Stimulated activated CD4-positive, alpha-beta T cell treated with anti-CD3 and anti-CD28 coated beads, Interleukin-4, amount 100 ng/mL, for 1 hour (primary cell): ENCODE measurements at places on chromosomes 7 and 10.

DNA sequence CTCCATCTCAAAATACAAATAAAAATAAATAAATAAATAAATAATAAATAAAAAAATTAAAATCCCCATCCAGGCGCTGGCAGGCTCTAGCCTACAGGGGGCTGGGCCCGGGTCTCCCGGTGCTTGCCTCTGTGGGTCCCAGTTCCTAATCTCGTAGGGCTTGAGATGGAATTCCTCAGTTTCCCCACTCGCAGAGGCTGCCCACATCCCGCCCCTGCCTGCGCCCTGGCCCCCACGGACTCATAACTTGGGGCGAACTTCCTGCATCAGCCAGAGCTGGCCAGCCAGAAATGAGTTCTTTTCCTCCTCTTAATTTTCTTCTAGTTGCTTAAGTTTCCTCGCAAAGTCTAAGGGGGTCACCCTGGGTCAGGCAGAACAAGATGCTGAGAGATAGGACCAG is 22.0 kb upstream of the SRRM3 start:
- no peak for DNase-seq

- no peak for DNase-seq
These were observed 101.7 kb upstream of the SFMBT2 start for GRCh38 chr10:7512487-7512886.

- DNase-seq: no peak
These were observed at the start of gene SLC13A4 for GRCh38 chr7:135728136-135728669. Gene SLC13A4 (minus strand): TSS chr7:135728186. CDS start chr7:135727496, 690 bp downstream.

DNA sequence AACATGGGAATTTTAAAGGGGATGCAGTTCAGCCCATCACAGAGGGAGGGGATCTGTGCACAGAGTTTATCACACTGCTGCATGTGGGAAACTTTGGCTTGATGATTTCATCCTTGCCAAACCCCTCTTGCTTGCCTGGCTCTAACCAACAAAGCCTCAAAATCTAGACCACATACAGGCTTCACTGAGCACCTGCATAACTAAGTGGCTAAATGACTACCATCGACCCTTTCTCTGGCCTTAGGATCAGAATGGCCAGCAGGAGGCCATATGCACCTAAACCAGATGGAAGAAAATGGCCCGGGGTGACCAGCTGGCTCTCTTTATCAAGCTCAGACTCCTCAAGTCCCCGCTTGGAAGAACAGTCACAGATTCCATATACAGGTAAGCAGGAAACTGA is 15.6 kb upstream of the ZNF25 start:
- no peak for DNase-seq

DNA sequence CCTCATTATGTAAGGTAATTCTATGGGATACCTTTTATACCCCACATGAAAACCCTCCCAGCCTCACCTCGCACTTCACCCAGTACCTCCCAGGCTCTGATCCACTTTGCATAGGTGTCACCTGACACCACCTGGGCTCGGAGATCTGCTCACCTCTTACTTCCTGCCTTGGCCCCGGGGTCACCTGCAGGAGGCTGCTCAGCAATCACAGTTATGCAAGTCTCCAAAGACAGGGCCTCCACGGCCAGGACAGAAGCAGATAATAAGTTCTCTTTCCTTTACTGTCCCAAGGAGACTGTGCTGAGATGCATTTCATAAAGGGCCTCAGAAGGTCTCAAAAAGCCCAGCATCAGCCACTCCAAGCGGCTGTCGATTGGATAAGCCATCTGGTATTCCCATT is 112.4 kb upstream of the PPP2R2D start:
- no peak for DNase-seq

DNA sequence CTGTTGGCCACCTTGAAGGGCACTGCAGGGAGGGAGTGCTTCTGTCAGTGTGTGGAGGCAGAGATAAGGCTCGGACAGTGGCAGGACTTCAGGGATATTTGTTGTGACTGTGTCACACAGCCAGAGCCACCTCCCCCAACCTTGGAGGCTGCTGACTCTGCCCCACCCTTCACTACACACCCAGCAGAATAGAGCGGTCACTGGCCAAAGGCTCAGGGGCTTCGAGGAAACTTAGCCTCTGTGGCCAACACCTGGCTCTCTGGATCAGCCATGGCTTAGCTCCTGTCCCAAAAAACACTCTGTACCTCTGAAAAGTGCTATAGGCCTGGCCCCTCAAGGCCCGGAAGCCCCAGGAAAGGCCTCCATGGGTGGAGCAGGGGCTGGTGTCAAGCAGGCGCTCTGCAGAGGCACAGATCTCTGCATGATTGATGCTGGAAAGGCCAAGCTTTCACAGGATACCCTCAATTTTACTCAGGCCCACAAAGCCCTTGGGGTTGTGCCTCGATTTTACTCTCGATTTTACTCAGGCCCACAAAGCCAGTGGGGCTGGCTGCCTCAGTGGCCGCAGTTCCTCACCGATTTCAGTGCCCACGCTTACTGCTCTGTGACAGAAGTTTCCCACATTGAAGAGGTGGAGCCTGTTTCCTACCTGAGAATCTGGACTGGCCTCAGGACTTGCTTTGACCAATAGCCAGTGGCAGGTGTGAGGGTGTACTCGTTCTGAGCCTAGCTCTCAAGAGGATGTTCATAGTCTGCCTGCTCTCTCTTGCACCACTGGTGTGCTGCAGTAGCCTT is 113.2 kb upstream of the GPR26 start:
- DNase-seq: no peak

DNA sequence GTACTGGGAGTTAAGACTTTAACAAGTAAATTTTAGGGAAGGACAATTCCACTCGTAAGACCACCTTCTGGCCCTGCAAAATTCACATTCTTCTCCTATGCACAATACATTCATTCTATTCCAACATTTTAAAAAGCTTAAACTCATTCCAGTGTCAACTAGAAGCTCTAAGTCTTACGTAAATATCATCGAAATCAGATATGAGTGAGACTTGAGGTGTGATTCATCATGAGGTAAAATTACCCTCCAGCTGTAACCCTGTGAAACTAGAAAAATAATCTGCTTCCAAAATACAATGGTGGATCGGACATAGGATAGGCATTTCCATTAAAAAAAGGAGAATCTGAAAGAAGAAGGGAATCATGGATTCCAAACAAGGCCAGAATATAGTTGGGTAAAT is 370.3 kb downstream of the CDC14C start:
- DNase-seq: no peak

GRCh38 chr10:133537546-133538545 is 10.7 kb downstream of the CYP2E1 start:
- DNase-seq: no peak

- DNase-seq: no peak
These were observed 37.6 kb downstream of the TNPO3 start for GRCh38 chr7:129017264-129017663.

DNA sequence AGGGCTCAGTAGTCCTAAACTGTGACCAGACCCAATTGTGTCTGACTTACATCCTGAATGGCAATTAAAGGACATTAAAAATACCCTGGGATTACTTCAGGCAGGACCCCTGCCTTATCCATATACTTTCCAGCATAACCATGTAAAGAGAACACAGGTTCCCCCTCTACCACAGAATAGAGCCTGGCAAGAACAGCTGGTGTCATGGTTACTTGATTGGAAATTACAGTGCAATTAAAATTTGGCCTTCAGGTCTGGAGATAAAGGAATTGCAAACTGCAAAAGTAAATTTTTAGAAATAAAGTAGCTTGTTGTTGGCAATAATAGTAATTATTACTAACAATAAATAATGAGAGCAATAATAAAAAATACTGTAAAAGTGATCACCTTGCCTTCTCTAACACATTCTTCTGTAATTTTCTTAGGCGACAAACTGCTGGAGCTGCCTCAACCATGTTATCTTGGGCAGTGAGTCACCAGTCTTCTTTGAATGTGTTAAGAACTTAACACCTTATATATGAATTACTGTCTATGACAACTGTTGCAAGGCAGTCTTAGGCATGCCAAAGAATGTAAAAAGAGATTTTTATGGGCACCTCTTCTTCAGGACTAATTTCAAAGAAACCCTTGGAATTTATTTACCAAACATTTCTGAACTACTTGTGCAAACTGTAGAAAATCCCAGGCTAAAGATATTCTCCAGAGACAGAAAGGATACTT is 53.7 kb downstream of the HIBADH start:
- no peak for DNase-seq

DNA sequence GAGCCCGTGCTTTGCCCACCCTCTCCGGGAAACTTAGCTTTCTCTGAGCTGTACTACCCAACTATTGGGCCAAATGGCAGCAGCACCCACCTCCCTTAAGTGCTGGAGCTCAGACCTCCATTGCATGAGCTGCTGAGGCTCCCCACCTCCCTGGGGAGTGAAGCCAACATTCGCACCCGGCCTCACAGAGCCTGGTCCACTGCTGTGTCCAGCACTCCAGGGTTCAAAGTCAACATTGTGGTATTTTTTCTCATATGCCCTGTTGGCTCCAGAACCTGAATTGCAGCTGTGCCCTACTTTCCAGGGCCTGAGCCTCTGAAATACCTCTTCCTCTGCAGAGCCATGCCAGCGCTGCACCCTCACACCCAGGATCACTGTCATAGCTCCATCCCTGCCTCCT is 29.7 kb downstream of the ITGA8 start:
- DNase-seq: no peak

- no peak for DNase-seq
These were observed 88.5 kb downstream of the VTI1A start for GRCh38 chr10:112535531-112535951.

- DNase-seq: no peak
These were observed 338.8 kb downstream of the ELMO1 start for GRCh38 chr7:37109843-37110242.

DNA sequence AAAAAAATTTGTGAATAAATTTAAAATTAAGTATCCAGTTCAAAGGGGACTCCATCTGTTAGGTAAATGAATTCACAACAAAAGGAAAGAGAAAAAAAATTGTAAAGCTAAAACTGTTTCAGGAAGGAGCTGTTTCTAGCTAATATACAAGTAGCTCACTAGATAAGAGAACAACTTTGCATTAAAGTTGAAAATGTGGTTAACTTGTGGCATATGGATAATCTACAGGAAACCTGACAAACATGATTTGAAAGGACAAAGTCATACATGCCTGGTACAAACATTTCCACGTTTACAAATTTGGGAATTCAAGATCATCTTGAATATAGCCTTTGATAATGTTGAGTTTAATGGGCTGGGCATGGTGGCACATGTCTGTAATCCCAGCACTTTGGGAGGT is 8.9 kb downstream of the NT5C3A start:
- DNase-seq: no peak

DNA sequence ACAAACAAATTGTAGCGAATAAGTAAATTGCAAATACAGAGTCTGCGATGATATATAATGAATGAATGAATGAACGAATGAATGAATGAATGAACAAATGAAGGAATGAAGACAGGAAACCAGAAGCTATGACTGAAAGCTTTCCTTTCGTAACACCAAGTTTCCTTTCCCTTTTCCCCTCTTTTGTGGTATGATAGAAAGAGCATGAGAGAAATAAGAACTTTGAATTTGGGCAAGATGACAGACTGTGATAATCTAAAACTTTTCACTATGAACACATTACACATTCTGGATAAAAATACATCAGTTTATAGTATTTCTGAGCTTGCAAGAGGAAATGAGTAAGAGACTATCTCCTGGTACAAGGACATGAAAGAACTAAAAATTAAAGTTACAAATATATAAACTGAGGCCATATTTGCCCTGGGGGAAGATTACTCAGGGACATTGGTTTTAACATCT is 8.4 kb upstream of the UCN3 start:
- no peak for DNase-seq

DNA sequence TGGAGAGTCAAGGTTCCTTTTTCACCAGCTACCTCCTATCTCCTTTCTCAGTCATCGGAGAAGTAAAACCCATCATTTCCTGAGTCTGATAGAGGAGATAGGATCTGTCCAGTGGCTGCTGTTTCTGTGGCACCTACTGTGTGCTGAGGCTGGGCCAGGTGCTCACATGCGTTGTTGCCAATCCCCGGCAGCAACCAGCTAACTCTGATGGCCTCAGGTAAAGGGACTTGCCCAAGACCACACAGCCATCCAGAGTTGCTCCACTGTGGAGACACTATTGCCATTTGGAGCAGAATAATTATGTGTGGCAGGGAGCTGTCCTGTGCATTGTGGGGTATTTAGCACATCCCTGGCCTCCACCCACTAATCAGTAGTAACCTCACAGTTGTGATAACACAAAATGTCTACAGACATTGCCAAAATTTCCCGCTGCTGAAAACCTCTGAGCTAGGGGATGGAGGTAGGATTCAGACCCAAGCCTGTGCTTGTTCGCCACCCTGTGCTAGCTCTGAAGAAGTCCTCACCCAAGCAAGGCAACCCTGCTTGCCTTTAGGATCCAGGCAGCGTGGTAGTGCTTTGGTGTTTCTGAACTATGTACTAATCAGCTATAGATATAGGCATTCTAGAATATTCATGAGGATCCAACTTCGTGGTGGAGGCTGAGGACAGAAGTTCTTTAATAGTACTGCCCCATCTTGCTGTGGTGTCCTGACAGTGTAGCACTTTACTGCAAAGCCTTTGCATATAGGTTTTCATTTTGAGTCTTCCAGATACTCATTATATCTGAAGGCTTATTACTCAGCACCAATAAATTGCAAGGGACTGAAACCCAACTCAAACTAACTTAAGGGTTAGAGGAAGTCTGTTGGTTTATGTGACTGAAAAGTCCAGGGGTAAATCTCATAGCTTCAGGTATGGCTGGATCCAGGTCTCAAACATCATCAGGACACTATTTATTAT is 164.6 kb downstream of the GRK5 start:
- DNase-seq: no peak

DNA sequence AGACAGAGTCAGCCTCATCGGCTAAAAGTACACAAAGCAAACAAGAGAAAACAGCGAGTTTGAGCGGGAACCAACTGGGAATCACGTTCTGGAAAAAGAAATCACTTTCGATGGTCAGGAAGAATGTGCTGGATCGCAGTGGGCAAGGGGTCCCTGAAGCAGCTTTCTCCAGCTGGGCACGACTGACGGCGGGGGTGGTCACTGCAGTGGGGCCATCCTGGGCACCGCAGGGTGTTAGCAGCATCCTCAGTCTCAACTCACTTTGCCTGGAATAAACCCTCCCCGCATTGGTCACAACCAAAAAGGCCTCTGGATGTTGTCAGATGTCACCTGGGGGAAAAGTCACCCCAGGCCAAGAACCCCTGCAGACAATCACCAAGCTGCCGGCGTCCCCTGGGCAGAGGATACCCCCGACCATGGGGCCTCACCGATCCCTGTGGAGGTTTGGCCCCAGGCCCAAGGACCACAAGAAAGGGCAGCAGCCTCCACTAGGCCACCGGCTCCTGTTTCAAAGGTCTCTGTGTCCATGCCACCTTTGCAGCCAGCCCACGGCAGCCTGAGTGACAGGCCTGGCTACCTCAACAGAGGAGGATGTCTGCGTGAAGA is 42.9 kb downstream of the EBF3 start:
- no peak for DNase-seq

DNA sequence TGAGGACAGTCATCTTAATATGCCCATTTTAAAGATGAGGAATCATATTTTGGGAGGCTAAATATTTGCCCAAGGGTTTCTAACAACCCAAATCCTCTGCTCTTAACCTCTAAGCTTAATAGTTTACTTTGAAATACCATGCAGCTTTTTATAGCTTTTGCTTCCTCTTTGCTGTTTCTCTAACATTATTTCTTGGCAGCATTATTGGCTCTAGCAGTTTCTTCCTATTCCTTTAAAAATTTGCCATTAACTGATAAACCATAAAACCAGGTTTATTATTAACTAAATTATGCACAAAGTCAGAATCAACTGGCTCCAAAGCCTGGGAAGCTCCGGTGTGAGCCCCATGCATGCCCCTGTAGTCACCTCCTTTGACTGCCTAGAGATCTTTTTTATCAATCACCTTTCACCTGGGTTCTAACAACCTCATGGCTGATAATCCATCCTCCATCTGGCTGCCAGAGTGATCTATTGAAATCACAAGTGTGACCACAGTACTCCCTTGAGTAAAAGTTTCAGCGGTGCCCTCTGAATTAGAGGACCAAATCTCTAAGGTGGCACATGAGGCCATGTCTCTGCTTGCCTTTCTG is 62.4 kb downstream of the ITGB8 start:
- DNase-seq: no peak
